ENCODE measurements at places on chromosomes 7 and 10.

DNA sequence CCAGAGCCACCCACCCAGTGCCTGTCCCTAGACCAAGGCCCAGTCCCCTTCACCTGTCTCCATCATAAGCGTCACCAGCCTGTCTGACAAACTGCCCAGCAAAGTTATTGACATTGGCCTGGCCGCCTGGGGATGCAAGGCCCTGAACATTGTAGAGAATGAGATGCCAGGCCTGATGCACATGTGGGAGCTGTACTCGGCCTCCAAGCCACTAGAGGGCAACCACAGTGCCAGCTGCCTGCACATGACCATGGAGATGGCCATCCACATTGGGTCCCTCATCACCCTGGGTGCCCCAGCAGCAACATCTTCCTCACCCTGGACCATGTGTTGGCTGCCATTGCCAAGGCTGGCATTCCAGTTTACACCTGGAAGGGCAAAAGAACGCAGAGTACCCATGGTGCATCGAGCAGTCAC, 63.7 kb upstream of the ANTXRL start:
- no peak for DNase-seq

GRCh38 chr7:17152721-17153120, 145.7 kb upstream of the AHR start:
- DNase-seq = no peak

GRCh38 chr7:22447008-22447407, 53.0 kb downstream of the STEAP1B start:
- DNase-seq = no peak

GRCh38 chr10:95761939-95762492, 6.1 kb downstream of the ENTPD1 start:
- no peak for DNase-seq

Measured in brain (organoid and tissue), 16 donors.